ENCODE measurements at places on chromosomes 4 and X.

DNA sequence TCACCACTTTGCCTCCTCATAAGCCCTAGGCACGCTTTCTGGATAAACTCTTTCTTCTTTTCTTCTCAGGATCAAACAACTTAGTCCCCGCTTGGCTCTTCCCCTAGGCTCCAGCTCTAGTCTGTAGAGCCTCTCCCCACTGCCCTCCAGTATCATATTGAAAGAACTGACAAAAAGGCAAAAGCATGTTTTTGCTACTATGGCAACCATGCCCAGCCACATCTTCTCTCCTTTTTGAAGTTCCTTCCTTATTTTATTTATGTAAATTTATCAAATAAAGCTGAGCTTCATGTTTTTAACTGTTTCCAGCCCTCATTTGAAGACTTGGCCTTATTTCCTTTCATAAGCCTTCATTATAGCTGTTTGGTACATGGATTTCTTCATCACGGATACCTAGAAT lies 86.0 kb upstream of the LIMCH1 start:
- DNase-seq: no peak

- no peak for DNase-seq
Observed at GRCh38 chr4:74016068-74016467, 17.6 kb upstream of the CXCL5 start.

- no peak for DNase-seq
Observed at GRCh38 chrX:50905334-50905733, 5.2 kb upstream of the BMP15 start.

GRCh38 chr4:77126809-77127208 lies 30.2 kb upstream of the CCNG2 start:
- DNase-seq: no peak

DNA sequence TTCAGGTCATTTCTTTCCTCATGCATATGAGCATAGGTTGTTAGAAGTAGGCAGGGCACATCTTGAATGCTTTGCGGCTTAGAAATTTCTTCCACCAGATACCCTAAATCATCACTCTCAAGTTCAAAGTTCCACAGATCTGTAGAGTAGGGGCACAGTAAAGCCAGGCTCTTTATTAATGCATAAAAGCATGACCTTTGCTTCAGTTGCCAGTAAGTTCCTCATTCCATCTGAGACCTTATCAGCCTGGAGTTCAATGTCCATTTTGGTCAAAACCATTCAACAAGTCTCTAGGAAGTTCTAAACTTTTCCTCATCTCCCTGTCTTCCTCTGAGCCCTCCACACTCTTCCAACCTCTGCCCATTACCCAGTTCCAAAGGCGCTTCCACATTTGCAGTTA lies 77.7 kb downstream of the MAP9 start:
- DNase-seq: no peak

- peak; percentile 33 for DNase-seq
Observed at GRCh38 chrX:120791013-120791643, 84.5 kb downstream of the CT47B1 start.

- DNase-seq: no peak
Observed at GRCh38 chrX:37986893-37987292, 19.5 kb upstream of the SYTL5 start.

DNA sequence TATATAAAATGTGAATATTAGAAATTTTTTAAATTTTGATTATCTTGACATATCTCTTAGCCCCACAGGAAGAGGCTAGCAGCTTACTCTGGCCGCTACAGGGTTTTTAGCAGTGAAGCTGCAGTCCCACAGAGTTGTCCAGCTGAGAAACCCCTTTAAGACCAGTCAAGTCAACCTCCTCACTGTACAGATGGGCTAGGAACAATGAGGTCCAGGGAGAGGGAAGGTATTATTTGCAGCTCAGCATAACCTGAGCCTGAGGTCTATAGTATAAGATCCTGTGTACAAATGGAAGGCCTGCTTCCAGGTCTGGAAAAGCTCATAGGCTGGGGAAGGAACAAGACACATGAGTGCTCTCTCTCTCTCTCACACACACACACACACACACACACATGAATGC lies 1.8 kb downstream of the VSIG4 start:
- no peak for DNase-seq

DNA sequence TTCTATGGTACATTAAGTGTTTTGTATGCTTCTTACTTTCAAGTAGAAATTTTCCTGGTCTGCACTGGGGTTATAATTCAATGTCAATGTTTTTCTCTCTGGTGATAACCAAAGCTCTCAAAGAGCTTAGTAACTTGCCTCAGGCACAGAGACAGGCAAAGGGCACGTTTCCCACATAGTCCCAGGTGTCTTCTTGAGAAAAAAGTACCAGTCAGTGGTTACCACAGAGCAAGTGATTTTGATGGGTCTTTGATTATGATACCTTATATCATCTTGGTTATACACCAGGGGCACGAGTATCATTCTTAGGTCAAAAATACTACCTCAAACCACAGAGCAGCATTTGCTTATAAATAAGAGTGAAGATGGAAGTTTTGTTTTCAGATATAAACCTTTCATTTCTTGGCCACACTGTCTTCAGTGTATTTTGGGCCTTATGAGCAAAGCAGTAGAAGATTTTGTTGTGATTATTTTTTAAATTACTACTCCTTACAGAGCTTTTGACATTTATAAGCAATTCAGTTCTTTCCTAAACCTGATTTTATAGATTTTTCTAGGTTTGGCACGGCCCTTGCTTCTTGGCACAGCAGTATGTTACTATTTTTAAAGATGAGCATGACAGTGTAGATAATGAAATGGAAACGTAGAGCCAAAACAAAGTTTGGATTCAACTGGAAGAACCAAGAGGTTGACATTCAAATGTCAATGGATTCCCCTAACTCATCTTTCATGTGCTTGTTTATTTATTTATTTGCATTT lies 85.3 kb upstream of the TLL1 start:
- no peak for DNase-seq

DNA sequence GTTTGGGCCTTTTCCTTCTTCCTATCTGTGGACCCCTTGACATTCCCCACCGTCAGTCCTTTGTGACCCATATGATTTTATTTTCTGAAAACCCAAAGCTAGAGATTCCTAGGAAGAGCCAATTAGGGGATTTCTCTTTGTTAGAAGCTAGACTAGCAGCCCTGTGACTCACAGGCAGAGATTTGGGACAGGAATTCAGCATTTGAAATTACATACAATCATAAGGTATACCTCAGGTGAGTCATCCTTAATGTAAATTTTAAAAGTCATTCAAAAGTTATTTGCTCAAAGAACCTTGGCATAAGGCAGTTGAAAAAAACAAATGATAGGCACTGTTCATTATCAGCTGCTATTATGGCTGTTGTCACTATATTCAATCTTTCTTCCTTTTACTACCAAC lies 40.6 kb downstream of the USP26 start:
- no peak for DNase-seq

DNA sequence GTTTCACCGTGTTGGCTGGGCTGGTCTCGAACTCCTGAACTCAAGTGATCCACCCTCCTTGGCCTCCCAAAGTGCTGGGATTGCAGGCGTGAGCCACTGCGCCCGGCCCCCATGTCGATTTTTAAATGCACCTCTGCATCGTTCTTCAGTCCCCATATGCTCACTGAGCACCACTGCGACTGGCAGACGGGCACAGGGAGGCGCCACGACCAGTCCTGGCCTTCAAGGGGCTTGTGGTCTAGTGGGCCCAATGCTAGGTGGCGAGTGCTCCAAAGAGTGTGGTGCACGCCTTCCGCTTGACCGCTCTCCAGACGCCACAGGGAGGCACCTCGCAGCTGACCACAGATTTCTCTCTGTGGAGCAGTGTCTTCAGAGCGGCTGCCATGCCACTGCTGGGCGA lies 11.7 kb upstream of the MSANTD1 start:
- no peak for DNase-seq

All from SJSA1 (cell line).